ENCODE measurements at places on chromosomes 1 and 21.

- no peak for DNase-seq
These were observed 10.5 kb downstream of the CERS2 start for GRCh38 chr1:150964164-150964489.

- DNase-seq, result no peak
These were observed 204.6 kb upstream of the TMPRSS15 start for GRCh38 chr21:18608226-18608625.

DNA sequence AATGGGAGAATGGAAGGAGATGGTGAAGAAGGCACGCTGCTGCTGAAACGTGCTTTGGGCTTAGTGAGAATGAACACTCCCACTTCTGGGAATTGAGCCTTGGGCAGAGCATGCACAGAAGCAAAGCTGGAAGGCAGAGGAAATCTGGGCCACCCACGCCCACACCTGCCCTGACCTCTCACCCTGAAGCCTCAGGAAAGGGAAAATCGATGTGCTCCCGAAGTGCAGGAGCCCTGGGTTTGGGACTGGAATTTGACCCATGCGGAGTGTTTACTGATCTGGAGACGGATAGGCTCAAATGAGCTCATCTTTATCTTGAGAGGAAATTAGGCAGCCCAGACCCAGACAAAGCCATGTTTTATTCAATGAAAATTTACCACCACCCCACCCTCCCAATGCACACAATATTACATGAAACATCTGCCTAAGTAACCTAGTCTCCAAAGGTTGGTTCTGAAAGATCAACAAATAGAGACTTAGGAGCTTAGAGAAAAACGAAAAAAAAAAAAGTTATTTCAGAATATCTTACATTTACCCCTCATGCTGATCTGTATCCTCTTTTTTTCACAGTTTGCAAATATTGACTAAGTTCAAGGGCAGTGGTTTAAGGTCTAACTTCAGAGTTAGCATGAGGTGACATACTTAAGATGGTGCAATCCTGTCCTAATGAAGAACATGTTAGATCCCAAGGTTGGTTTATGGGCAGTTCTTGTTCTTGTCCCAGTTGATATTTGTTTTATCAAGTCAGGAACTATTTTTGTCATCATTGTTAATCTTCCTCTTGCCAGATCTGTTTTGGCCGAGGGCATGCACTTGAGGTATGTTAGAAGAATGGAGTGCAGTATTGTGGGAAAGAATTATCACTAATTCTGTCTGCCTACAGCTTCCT lies 63.0 kb downstream of the PROX1 start:
- no peak for DNase-seq

GRCh38 chr1:67264152-67264551 lies 43.5 kb upstream of the IL12RB2 start:
- DNase-seq, result no peak

- no peak for DNase-seq
These were observed 125.6 kb downstream of the CACNA1E start for GRCh38 chr1:181608948-181609347.

DNA sequence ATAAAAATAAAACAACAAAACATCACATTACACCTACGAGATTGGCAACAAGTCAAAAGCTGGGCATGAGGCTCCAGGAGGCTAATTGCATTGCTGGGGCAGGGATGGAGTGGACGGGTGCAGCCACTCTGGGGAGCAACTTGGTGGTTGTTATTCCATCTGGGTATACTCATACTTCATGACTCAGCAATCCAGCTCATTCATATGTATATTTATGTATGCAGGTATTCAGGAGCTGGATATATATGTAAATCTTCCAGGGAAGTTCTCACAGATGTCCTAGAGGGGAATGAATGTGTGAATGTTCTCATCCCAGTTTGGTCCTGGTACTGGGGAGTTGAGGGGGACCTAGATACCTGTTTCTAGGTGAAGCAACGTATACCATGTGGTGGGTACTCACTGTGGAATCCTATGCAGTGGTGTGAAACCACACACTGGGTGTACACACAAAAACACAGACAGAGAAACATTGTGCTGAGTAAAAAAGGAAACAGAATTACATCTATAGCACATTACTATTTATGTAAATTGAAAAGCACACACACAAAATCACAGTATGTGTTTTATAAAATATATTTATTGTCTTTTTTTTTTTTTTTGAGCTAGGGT lies 79.7 kb upstream of the RAB4A start:
- DNase-seq, result no peak

DNA sequence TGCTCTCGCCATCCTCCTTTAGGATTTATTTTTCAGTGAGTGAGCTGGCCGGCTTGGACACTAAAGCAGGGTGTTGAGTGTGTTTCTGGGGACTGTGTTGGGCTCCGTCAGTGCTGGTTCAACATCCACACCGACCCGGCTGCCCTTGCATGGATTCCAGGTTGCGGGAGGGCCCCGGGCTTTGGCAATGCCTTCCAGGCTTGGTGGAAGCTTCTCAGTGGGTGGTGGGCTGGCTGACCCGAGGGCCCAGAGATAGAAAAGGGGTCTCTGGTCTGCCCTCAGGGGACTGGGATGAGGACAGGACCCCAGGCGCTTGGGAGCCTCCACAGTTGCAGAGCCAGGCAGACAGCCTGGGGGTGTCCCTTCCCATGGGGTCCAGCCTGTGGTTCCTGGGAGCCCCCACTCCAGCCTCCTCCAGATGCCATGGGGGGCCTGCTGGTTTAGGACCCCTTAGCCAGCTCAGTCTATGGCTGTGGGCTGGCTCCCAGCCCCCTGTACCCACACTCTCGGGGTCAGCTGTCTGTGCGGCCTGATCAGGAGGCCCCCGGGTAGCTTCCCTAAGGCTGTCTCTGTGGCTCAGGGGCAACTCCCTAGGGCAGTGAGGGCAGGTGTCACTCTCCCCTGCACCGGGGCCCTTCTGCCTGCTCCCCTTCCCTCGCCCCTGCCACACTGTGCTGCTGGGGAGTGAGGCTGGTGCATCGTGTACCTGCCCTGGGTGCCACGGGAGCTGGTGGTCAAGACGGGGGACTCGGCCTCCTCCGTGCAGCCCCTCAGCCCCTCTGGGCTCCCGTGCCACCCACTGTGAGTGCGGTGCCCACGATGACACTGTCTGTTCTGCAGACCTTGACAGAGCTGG lies 16.5 kb downstream of the PDXK start:
- DNase-seq, result no peak
